ENCODE measurements at places on chromosomes 7 and 10.

DNA sequence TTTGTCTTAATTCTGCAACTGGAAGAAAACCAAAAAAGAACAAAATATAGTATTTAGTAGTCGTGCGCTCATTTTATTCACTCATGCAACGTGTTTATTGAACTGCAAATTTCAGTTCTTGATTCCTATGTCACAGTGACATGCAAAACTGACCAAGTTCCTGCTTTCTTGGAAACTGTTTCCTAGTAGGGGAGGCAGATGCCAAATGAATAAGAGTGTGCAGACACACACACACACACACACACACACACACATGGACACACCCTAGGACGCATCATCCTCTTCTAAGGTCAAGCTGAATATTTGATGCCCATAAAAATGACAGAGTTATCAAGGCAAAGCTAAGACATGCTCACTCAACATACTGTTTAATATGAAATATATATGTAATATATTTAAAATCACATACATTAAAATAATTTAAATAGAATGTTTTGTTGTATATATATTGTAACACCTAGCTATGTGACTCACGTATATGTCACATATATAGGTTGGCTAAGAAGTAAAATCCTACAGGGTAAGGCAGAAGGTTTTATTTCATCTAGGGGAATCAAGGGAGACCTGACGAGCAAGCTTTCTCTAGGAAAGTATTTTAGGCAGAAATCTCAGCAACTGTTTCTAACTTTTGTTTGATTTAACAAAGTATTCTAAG lies 79.6 kb downstream of the SVIL start:
- DNase-seq = no peak

- no peak for DNase-seq
Observed at GRCh38 chr10:852386-852785, 79.1 kb downstream of the LARP4B start.

- DNase-seq = no peak
Observed at GRCh38 chr7:93307131-93307660, 75.0 kb downstream of the VPS50 start.

DNA sequence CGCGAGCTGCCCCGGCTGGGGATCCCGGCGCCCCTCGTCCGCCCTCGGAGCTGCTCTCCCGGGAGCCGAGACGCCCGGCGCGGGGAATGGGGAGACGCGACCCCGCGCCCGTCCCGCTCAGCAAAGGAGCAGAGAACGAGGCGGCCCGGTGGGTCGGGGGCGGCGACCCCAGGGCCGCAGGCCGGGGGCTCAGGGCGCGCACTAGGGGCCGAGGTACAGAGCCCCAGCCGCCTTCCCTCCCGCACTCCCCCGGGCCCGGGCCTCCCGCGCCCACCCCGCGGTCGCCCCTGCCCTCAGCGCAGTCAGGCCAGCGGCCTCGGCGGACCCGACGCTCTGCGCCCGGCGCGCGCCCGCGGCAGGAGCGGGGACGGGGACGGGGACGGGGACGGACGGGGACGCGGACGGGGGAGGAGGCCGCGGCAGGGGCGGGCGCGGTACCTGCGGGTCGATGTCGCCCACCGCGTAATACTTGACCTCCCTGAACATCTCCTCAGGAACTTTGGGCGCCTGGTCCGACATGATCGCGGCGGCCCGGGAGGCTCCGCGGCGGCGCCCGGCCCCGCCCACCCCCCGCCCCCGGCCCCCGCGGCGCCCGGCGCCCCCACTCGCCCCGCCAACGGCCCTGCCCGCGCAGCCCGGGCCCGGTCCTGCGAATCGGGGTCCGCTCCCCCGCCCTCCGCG lies 373 bp downstream of the PAXIP1 start:
- peak; percentile 16 for DNase-seq

- no peak for DNase-seq
Observed at GRCh38 chr7:106068538-106068961, 43.6 kb downstream of the SYPL1 start.

GRCh38 chr7:78642751-78643150 lies 810.7 kb downstream of the MAGI2 start:
- DNase-seq = no peak

DNA sequence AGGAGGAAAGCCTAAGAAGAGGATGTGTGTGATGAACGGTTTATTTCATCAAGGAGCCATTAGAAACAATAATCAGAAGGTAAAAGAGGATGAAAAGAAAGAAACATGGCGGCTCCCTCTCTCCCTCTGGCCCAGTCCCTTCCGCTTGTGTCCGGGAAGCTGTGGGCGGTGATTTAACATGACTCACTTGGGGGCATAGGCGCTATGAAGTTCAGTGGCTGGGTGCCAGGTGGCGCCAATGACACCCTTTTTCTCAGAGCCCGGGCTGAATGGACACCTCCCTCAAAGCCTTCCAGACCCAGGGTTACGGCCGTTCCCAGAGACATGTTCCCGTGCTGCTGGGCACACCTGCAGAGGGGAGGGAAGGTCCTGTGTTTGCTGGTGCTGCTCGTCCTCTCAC lies 244.0 kb downstream of the SKAP2 start:
- DNase-seq = no peak

Data from gastrocnemius medialis (tissue), 4 donors.